ENCODE measurements at places on chromosomes 12 and 14.
A peak's percentile ranks its signal among the peaks of the same experiment; 100 is the strongest.

GRCh38 chr12:110932046-110932445, 11.7 kb upstream of the MYL2 start:
- H3K4me1 ChIP-seq: no peaks in the 10 kb centered on the region
- peak overlapping the region; percentile 15 for H3K4me3 ChIP-seq
- DNase-seq: no peak

DNA sequence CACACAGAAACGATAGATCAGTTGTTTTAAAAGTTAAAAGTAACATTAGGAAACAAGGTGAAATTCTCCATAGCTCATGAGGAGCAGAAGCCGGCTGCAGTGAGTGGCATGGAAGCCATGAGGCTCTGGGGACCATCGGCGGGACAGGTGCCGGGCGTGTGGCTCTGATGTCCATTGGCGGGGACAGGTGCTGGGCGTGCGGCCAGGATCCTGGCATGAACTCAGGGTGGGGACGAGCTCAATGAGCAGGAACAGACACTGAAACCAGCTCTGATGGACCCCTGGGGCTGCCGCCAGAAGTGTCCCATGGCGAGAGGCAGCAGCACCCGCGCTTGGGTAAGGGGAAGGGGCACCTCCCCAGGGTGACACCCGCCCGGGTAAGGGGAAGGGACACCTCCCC, 75.1 kb downstream of the NOC4L start:
- H3K27me3 ChIP-seq: no peaks in the 10 kb centered on the region
- DNase-seq: no peak
- no peaks in the 10 kb centered on the region for H3K4me1 ChIP-seq
- H3K4me3 ChIP-seq: no peak overlapping the region
- H3K36me3 ChIP-seq: no peaks in the 10 kb centered on the region

DNA sequence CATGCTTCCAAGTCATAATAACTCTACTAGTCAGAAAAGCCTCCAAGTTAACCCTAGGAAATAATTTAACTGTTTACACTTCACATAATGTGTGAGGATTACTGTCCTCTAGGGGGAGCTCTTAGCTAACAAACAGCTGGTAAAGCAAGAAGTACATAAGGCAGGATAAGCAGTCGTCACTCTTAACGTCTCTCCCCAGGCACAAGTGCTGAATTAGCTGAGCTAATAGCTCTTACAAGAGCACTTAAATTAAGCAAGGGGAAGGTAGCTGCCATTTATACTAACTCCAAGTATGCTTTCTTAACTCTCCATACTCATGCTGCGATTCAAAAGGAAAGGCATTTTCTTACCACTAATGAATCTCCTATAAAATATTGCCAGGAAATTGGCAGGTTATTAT, 79.3 kb upstream of the TSPAN11 start:
- no peak overlapping the region for H3K27ac ChIP-seq
- H3K36me3 ChIP-seq: no peaks in the 10 kb centered on the region
- peaks cover 6% of the 10 kb centered on the region for H3K4me1 ChIP-seq
- H3K27me3 ChIP-seq: no peaks in the 10 kb centered on the region
- no peak for DNase-seq

DNA sequence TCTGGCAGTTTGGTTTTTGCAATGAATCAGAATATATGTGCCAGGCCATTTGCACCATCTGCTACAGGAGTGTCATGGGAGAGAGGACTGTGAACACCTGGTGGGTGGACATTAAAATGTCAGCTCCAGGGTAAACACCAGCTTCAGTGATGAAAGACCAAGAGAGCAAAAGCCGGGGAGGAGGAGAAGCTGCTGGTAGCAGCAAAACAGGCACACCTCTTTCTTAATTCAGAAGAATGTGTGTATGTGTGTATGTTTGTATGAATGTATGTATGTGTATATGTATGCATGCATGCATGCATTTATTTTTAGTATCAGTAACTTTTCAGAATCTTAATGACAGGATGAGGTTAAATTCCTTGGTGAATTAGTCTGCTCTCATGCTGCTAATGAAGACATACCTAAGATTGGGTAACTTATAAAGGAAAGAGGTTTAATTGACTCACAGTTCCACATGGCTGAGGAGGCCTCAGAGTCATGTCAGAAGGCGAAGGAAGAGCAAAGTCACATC, 357.4 kb upstream of the PRICKLE1 start:
- no peak for DNase-seq
- no peak overlapping the region for H3K27ac ChIP-seq
- no peaks in the 10 kb centered on the region for H3K27me3 ChIP-seq
- H3K4me3 ChIP-seq: no peak overlapping the region
- no peaks in the 10 kb centered on the region for H3K36me3 ChIP-seq

GRCh38 chr14:95691591-95691990, 5.4 kb downstream of the TCL1B start:
- DNase-seq: no peak
- H3K27ac ChIP-seq: no peak overlapping the region
- H3K27me3 ChIP-seq: peaks cover 27% of the 10 kb centered on the region
- no peaks in the 10 kb centered on the region for H3K36me3 ChIP-seq
- H3K4me3 ChIP-seq: no peak overlapping the region

DNA sequence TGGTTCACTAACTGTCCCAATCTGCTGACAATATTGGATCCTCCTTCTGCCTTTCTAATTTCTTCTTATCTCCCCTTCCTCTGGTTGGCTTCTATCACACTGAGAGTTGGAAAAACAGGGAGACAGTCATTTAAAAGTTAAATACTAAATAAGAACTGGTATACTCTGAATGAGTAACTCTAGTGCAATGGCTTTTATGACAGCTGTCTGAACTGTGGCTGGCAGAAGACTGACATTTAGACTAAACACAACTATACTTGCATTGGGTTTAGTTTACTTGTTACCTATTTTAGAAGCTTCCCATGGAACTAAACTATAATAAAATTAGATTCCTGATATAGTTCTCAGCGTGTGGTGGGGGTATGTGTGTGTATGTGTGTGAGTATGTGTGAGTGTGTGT, 7.9 kb upstream of the MAGOHB start:
- H3K4me1 ChIP-seq: no peaks in the 10 kb centered on the region
- DNase-seq: no peak
- no peak overlapping the region for H3K27ac ChIP-seq
- H3K27me3 ChIP-seq: no peaks in the 10 kb centered on the region

DNA sequence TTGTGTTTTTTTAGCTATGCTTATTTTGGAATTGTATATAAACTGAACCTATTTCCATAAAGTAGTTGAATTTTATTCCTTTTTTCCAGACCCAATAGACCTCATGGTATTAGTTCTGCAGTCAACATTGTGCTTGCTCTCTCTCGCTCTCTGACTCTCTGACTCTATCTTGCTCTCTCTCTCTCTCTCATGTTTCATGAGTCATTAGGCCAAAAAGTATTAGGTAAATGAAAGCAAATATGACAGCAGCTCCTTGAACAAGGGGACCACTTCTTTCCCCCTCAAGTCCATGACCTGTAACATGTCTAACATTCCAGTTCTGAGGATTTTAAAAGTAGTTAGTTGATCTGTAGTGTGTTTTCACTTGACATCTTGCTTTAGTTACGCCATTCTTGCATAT, 14.0 kb upstream of the C12orf71 start:
- H3K36me3 ChIP-seq: no peaks in the 10 kb centered on the region
- H3K27ac ChIP-seq: no peak overlapping the region
- H3K4me1 ChIP-seq: no peaks in the 10 kb centered on the region

DNA sequence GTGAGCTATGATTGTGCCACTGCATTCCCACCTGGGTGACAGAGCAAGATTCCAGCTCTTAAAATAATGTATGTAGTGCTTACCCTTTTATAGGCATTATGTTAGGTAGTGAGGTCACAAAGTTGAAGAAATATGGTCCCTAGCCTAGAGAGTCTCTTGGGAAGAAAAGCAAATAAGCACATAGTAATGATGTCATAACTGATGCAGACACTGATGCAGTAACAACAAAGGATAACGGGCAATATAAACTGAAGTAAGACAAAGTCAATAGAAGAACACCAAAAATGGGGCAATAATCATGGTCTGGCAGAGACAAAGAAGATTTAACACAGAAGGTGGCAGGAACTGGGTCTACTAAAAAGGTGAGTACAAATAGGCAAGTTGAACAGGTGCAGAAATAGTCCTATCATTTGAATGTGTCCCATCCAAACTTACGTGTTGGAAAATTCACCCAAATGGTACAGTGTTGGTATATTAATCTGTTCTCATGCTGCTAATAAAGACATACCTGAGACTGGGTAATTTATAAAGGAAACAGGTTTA, 93.5 kb downstream of the CPNE8 start:
- no peak overlapping the region for H3K4me3 ChIP-seq
- no peak for DNase-seq
- no peak overlapping the region for H3K27ac ChIP-seq
- H3K36me3 ChIP-seq: no peaks in the 10 kb centered on the region

GRCh38 chr12:38614171-38614570, 291.2 kb downstream of the CPNE8 start:
- DNase-seq: no peak
- no peaks in the 10 kb centered on the region for H3K27me3 ChIP-seq
- no peak overlapping the region for H3K27ac ChIP-seq
- no peaks in the 10 kb centered on the region for H3K36me3 ChIP-seq
